ENCODE measurements at places on chromosomes 16 and 17. TPM values are rescaled to one million over a fixed set of nuclear protein-coding genes. Genes with fewer than 3 reads are reported as not detected.

CCL4 gene
- not detected for polyA plus RNA-seq

CD300H gene
- polyA plus RNA-seq = not detected

NACA2 gene
- not detected for polyA plus RNA-seq

CBX2 gene
- polyA plus RNA-seq = 10.5 TPM

TPSAB1 gene
- not detected for polyA plus RNA-seq

NEK8 gene
- 3.6 TPM for polyA plus RNA-seq

ITGB3 gene
- 50.2 TPM for polyA plus RNA-seq

FAM222B gene
- polyA plus RNA-seq = 21.1 TPM

CDH1 gene
- 0.03 TPM for polyA plus RNA-seq

MT1E gene
- polyA plus RNA-seq = 208 TPM

FA2H gene
- polyA plus RNA-seq = not detected

AHSP gene
- polyA plus RNA-seq = not detected

CRYBA1 gene
- polyA plus RNA-seq = not detected

SMIM22 gene
- not detected for polyA plus RNA-seq

TMED6 gene
- polyA plus RNA-seq = not detected

ABCA10 gene
- 0.22 TPM for polyA plus RNA-seq

ORC6 gene
- polyA plus RNA-seq = 15.9 TPM

PIK3R6 gene
- polyA plus RNA-seq = not detected

DCXR gene
- 241 TPM for polyA plus RNA-seq

CHST5 gene
- 0.16 TPM for polyA plus RNA-seq

ZNF652 gene
- 6.1 TPM for polyA plus RNA-seq

SLC5A10 gene
- not detected for polyA plus RNA-seq

KRT222 gene
- not detected for polyA plus RNA-seq

MEOX1 gene
- 0.05 TPM for polyA plus RNA-seq

CACNG1 gene
- polyA plus RNA-seq = not detected

ETV4 gene
- 5.5 TPM for polyA plus RNA-seq

GPRC5C gene
- not detected for polyA plus RNA-seq

ADAMTS18 gene
- 11.7 TPM for polyA plus RNA-seq

SLFN12L gene
- polyA plus RNA-seq = not detected

SARM1 gene
- polyA plus RNA-seq = 7.0 TPM

PRCD gene
- not detected for polyA plus RNA-seq

PAM16 gene
- 76.2 TPM for polyA plus RNA-seq

DNAAF8 gene
- polyA plus RNA-seq = 0.49 TPM

MFAP4 gene
- polyA plus RNA-seq = not detected

DYNLRB2 gene
- not detected for polyA plus RNA-seq

IL21R gene
- 0.03 TPM for polyA plus RNA-seq

CD7 gene
- not detected for polyA plus RNA-seq

TP53I13 gene
- 72.3 TPM for polyA plus RNA-seq

C16orf89 gene
- not detected for polyA plus RNA-seq

RHBDL3 gene
- polyA plus RNA-seq = 0.11 TPM

C16orf54 gene
- polyA plus RNA-seq = not detected

BICDL2 gene
- not detected for polyA plus RNA-seq

OR3A3 gene
- not detected for polyA plus RNA-seq

TBC1D3 gene
- polyA plus RNA-seq = not detected

HSD11B2 gene
- polyA plus RNA-seq = 0.10 TPM

KRTAP9-7 gene
- polyA plus RNA-seq = not detected

Measured in endothelial cell of umbilical vein (primary cell).